ENCODE measurements at places on chromosomes 2 and 18.

- DNase-seq, result no peak
These were observed 1022.0 kb upstream of the CELF4 start for GRCh38 chr18:38587571-38587970.

GRCh38 chr2:197273485-197273884, 37.1 kb downstream of the ANKRD44 start:
- DNase-seq, result peak; percentile 57

DNA sequence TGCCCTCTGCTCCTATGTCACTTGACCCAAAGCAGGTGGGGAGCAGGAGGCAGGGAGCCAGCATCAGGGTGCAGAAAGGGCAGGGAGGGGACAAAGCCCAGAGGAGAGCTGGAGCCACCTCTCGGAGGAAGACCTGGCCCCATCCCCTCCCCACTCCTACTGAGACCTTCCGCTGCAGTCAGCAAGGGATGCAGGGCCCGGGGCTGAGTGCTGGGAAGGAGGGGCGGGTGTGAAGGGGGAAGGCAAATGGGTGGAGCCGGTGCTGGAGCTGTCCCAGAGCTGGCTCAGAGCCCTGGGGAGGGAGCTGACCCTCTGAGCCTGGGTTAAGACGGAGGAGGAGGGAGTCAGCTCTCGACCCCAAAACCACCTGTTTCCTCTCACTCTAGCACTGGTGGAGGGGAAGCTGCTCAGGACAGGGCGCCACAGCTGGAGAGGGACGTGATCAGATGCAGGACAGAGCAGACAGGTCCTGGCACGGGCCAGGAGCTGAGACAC, 33.8 kb downstream of the HS1BP3 start:
- no peak for DNase-seq

DNA sequence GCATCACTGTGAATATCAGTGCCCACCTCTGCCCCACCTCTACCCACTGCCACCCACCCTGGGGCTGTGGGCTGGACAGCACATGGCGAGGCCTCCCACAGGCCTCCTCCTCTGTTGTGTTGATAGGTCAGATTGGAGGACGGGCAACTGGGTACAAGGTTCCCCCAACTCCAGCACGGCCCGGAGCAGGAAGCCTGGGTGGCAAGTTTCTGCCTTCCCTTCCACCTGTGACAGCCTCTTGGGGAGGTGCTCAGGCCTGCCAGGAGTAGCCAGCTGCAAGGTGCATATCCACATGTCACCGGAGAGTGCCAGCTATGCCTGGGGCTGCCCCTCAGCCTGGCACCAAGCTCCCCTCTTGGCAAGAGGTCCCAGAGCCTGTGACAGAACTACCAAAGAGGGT, 6.9 kb upstream of the ECEL1 start:
- DNase-seq, result no peak

DNA sequence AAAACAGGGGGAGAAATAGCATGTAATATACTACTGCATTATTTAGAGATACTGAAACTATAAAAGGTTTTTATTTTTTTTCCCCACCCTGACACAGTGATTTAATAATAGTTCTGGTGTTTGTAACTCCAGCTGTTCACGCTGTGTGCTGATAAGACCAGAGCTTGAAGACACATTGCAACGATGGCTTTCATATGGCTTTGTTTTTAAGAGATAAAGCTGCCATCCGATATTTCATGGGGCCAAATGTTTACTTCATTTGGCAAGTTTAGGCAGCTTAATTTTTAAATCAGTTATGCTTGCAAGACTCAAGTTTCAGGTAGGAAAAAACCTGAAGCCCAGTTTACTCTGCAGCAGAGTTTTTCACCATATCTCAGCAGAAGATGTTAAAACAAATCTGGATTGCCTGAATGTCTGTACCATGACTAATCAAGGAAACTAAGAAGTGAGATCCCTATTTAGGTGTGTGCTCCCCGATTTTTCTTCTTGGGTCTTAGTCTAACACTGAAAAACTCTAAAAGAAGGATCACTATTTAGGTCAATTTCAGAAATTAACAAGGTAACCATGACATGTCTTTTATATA, 508.6 kb downstream of the PARD3B start:
- DNase-seq, result no peak

DNA sequence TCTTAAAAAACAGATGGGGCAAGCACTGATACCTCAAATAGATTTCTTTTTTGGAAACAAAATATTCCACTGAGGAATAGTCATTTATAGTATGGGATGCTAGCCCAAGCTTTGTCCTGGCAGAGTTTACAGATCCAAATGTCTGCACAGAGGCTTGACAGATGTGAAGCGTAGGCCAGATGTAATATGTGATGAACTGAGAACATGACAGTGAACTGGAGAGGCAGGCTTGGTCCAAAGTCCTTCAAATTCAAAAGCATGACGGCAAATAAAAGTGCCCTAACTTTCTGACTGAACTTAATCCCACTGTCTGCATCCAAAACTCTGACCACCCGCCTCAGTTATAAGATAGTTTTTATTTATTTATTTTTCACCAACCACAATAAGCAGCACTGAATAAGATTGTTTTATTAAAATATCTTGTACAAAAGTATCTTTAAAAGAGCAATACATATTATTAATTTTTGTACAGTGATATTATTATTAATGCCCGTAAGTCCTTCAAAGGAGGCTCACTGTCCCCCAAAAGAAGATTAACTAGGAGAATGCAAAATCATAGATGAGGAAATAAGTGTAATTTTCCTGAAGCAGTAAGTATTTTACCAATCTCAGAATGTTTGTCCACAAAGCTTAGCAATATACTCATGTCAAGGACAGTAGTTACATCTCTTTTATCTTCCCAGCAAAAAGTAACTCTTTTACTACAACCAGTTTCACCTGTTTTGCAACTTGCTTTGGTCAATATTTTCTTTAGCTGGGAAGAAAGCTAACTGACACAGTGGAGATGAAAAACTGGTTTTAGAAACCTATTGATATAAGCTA, 10.7 kb upstream of the SPOPL start:
- DNase-seq, result no peak

GRCh38 chr2:137981112-137981656, 16.9 kb downstream of the HNMT start:
- no peak for DNase-seq

DNA sequence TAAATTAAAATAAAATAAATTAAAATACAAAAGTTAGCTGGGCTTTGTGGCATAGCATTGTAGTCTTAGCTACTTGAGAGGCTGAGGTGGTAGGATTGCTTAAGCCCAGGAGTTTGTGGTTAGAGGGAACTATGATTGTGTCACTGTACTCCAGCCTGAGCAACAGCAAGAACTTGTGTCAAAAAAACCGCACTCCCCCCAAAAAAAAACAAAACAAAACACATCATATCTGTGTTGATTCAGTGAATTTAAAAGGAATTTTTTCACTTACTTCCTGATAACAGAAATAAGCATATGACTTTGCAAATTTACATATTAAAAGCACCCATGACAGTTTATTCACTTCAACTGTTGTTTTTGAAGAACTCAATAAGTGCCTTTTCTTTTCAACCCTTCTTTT, 68.1 kb upstream of the PELI1 start:
- no peak for DNase-seq

GRCh38 chr2:108869542-108869941, 83.0 kb downstream of the CCDC138 start:
- no peak for DNase-seq

DNA sequence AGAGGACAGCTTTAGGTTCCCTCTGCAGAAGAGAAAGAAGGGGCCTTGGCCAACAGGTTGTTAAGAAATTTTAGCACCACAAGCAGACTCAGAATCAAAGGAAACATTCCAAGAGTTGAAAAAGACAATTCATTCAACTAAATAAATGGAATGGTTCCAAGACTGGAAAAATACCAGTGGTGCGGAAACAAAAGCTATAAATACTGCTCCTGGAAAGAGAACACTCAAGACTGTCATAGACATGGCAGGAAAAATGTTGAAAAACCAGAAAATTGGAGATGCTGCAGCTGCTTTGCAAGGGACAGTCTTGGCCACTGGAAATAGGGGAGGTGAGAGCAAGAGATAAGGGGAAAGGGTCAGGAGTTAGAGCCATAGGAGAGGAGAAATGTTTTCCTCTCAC, 312.7 kb upstream of the CYRIA start:
- DNase-seq, result no peak

DNA sequence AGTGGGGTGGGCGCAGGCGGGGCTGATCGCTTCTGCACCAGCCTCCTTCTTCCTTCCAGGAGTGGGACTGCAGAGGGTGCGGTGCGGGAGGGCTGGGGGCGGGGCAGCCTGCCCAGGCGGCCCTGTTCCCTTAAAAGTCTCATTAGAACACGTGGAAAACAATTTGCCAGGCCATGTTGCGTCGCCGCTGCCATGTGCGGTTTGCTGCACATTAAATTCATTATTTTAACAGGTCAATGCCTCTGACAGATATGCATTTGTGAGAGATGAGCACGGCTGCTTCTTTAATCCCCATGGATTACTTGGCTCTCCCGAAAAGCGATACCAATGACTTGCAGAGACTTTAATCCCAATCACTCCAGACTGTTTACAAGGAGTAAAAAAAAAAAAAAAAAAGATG, 139.0 kb downstream of the CELF4 start:
- no peak for DNase-seq

GRCh38 chr18:67194886-67195285, 321.6 kb downstream of the DSEL start:
- DNase-seq, result no peak

- DNase-seq, result no peak
These were observed 1109.3 kb downstream of the TSN start for GRCh38 chr2:122864728-122865127.

DNA sequence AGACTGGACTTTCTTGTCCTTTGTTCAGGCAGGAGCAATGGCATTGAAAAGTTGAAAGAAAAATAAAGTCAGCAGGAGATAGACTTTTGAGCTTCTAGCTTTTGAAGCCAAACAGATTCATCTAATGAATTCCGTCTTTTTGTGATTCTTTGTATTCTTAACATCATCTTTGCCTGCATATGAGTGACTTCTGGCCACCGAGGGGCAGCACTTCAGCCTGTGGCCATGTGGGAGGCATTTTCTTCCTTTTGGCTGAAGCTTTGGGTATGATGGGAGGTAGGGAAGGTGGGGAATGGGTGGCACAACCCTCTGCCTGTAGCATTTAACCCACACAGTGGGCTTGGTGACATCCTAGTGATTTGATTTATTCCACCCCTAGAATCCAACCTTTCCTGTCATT, 220.6 kb downstream of the SETBP1 start:
- no peak for DNase-seq

DNA sequence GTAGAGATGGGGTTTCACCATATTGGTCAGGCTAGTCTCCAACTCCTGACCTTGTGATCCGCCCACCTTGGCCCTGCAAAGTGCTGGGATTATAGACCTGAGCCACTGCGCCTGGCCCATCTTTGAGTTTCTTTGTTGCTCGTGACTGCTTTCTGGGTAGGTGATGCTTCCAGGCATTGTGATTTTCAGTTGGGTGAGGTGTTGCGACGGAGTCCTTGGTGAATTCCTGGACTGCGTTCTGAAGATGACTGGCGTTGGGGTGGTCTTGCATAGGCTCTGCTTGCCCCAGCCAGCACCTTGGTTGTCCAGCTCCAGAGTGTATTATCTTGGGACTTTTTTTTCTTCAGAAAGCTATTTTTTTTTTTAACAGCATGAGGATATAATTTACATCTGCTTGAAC, 103.4 kb downstream of the DCDC2C start:
- DNase-seq, result no peak

DNA sequence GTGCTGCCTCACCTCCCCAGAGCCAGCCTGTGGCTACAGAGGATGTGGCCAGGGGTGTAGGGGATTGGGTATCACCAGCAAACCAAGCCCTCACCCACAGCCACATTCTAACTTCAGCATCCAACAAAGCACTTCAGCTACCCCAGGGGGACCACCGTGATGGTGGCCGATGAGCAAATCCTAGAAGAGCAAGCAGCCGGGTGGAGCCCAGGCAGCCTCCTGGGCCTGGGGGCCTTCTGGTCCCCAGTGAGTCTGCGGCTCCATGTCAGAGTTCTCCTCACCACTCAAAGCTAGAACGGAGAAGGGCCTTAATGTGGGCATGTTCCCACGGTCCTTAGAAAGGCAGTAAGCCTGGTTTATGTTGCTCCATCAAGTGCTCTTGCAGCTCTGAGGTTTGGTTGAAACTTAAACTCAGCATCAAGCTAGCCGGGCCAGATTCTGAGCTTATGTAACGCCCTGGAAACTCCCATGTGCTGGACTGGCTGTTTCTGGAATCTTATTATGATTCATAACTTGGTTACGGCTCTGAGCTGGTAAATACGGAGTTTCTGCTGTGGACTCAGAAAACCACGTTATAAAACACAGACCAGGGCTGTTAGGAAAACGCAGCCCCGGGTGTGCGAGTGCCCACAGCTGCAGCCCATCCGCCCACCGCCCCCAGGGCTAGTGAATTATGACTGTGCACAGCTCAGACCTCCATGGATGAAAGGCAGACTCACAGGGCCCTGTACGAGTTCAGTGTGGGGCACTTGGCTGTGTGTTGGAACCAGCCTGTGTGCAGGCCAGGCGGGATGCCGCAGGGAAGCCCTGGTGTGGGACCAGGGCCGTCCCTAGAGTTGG, 99.8 kb downstream of the SEPTIN10 start:
- DNase-seq, result no peak

DNA sequence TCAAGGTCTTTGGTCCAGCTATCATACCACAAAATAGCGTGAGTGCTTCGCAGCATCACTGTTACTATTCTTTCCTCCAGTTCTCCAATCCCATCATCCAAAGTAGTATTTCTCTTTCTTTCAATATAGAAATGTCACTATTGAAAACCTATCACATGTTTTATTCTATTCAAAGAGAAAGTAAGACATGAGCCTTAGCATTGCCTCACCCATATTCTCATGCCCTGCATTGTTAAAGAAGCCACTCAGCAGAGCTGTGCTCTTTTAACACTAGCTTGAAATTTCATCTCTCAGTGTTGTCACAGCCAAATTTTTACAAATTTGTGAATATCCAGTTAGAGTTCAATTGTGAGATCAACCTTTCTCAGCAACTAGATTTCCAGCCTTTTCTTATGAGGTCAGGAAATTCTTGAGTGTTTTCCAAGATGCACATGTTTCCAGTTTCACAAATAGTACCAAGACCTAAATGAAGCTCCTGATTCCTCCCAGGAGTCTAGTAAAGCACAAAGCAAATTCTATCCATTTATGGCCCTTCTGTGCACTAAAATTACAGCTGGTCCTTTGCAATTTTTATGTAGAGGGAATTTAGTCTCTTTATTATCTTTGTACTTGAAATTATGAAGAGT, 343.7 kb downstream of the SPAG16 start:
- no peak for DNase-seq

GRCh38 chr18:67282796-67283195, 233.7 kb downstream of the DSEL start:
- no peak for DNase-seq

GRCh38 chr2:64750001-64750816, 96.5 kb upstream of the SERTAD2 start:
- peak; percentile 6 for DNase-seq

- no peak for DNase-seq
These were observed 196.5 kb downstream of the HDAC4 start for GRCh38 chr2:239204136-239204875.

GRCh38 chr2:26745609-26746327, 18.3 kb upstream of the SLC35F6 start:
- DNase-seq, result peak; percentile 61

- DNase-seq, result no peak
These were observed 8.1 kb downstream of the NABP1 start for GRCh38 chr2:191686066-191686465.

Data from NCI-H1105 treated with DMSO at 0.1 percent for 48 hours (cell line).